Cerebellar nuclear complex (tissue), 1 donor: ENCODE measurements at places on chromosomes 12 and 14.

DNA sequence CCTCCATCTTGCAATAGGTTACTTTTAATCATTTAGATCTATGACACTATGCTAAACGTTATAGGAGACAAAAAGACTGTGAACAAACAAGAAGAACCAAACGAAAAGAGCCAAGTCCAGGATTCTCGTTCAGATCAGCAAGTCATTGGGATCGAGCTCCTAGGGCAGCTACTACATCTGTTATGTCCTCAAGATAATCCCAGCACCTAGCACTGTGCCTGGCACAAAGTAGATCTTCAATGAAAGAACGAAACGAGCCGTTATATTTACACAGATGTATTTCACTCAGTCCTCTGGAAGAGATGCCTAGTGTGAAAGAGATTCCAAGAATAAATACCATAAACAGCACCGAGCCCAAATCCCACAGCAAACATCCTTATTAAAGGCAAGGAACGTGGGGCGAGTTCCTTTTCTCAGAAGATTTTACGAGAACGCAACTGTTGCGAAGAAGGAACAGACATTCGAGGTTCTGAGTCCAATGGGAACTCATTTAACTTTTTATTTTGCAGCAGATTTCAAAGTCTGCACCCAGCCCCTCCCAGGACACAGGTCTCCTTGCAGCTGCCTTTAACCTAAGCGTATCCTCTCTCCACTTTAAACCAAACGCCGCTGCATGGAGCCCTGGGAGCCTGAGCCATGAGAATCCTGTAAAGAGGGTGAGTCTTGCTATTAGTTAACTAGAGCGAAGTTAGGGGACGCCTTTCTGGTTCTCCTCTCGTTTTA is 544 bp upstream of the TDP1 start:
- no peak for DNase-seq

DNA sequence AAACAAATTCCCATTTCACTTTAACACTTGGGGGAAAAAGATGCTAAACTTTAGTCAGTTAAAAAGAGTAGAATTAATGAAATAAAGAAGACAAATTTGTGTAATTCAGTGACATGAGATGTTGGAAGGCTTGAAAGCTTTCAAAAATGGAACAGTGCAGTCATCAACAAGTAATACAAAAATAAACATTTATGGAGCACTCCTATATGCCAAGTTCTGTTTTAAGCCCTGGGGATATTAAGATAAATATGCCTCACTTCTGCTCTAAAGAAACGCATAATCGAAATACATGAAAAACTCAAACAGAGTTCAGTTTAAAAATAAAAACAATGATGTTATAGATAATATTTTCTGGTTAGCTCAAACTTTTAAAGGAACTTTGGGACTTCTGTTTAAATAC is 93.0 kb downstream of the KCNH5 start:
- no peak for DNase-seq

GRCh38 chr14:103115845-103116572 is 7.3 kb upstream of the TNFAIP2 start:
- DNase-seq, result no peak

- DNase-seq, result no peak
These were observed 41.6 kb upstream of the EGLN3 start for GRCh38 chr14:33992274-33993007.

GRCh38 chr12:40000884-40001283 is 105.0 kb downstream of the SLC2A13 start:
- no peak for DNase-seq

- DNase-seq, result no peak
These were observed 175.0 kb upstream of the LMNTD1 start for GRCh38 chr12:25728056-25728595.

GRCh38 chr12:67068204-67068731 is 200.9 kb upstream of the CAND1 start:
- DNase-seq, result no peak

GRCh38 chr14:58738189-58738836 is 100.6 kb downstream of the DACT1 start:
- DNase-seq, result no peak
